Daoy (cell line): ENCODE measurements at places on chromosomes 6 and 20.

DNA sequence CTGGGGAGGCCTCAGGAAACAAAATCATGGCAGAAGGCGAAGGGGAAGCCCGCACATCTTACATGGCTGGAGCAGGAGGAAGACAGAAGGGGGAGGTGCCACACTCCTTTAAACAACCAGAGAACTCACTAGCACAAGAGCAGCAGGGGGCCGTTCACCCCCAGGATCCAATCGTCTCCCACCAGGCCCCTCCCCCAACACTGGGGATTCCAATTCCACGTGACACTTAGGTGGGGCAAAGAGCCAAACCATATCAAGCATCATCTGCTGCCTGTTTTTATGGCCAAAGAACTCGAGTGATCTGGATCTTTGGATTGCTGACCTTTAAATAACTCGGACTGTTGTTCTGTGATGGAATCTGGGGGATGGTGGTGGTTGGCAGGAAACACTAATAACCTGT, 28.0 kb downstream of the PNLDC1 start:
- DNase-seq: no peak

GRCh38 chr6:2793534-2794151, 28.4 kb downstream of the WRNIP1 start:
- DNase-seq: no peak

DNA sequence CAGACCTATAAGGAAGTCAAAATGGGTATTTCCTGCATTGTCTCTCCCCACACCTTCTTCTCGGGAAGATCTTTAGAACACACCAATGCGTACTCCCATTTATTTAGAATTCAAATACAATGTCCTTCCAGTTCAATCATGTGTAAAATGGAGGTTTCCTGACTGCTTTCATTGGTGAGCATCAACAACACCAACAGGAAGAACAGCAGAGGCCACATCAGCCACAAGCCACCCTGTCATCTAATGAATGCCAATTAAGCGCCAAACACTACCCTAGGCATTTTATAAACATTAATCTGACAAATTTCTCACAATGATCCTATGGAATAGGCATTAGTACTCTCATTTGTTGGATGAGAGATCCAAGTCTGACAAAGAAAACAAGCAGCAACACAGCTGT, 68.4 kb upstream of the SMLR1 start:
- no peak for DNase-seq

DNA sequence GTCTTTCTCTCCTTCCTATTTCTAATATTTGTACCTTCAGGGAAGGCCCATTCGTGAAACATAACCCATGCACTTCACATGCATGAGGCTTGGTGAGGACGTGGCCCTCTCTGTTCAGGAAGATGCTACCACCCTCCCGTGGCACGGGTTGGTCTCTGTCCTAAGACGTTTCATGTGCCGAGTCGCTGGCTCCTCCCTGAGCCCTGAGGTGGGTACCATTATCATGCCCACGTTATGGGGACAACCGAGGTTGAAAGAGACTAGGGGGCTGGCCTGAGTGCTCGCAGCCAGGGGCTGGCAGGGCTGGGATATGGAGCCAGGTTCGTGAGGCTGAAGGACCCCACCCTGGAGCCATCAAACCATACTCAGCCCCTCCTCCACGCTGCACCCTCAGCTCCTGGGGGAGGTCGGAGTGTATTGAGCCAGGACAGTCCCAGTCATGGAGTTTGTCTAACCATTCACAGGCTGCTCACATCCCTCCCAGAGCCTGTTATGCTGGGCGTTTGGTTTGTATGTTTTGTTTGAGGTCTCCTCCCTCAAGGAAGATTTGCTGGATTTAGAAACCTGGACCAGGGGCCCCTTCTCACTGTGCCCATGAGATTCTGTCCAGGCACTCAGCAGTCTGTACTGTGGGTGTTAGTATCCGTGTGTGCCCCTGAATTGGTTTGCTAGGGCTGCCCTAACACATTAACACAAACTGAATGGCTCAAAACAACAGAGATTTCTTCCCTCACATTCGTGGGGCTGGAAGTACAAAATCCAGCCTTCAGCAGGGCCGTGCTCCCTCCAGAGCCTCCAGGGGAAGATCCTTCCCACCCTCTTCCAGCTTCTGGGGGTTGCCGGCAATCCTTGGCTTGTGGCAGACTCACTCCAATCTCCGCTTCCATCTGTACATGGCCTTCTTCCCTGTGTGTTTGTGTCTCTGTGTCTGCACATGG, 88.3 kb downstream of the ANKRD60 start:
- DNase-seq: no peak
